A172 (cell line): ENCODE measurements at places on chromosomes 4 and X.

DNA sequence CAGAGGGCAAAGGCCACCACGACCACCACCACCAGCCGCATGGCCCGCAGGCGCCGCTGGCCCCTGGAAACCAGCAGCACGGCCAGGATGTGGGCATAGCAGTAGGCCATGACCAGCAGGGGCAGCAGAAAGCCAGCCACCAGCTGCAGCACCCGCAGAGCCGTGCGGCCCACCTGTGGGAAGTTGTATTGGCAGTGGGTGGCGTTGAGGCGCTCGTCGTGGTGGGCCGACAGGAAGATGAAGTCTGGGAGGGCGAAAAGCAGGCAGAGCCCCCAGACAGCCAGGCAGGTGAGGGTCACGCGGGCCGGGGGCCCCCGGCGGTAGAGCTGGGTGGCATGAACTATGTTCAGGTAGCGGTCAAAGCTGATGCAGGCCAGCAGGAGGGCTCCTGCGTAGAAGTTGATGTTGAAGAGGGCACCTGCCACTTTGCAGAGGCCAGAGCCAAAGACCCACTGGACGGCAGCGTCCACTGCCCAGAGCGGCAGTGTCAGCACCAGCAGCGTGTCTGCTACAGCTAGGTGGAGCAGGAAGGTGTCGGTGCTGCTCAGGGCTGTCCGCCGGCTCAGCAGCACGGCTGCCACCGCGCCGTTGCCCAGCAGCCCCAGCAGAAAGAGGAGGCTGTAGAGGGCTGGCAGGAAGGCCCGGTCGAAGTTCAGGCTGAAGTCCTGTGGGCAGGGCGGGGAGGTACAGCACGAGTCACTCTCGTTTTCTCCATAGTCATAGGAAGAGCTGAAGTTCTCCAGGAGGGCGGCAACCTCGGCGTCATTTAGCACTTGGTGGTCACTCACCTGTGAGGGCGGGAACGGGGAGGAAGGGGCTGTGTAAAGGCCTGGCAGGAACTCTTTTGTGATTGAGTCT is 1.4 kb downstream of the CXCR3 start:
- no peak for DNase-seq

GRCh38 chr4:70980196-70980595 is 13.3 kb upstream of the DCK start:
- DNase-seq, result no peak

DNA sequence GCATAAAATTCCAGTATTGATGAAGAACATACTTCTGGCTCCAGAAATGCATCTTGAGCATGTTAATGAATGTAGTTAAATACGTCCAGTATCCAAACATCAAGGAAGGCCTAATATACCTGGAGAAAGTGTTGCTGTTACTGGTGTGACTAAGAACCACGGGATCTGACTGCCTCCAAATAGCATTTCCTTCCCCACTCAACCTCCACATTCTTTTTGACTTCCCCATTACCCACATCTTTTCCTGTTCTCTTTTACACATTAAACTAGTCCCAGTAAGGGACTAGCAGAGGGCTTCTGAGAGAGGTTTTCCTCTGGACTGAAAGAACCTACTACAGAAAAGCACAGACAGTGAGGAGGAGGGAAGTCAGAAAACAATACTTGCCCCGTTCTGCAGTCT is 482.8 kb upstream of the HTR2C start:
- DNase-seq, result no peak

DNA sequence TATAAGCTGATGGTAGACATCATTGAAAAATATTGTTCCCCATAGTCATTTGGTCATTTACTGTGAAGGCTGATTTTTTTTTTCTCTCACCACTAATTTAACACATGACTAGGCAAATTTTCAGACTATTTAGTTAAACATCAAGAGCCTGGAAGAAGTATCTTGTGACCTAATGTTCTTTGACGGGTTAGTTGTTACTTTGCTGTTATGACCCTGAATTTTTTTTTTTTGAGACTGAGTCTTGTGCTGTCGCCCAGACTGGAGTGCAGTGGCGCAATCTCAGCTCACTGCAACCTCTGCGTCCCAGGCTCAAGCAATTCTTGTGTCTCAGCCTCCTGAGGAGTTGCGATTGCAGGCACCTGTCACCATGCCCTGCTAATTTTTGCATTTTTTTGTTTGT is 67.0 kb downstream of the HPF1 start:
- no peak for DNase-seq

GRCh38 chr4:105283501-105283900 is 136.8 kb downstream of the TET2 start:
- DNase-seq, result no peak

- no peak for DNase-seq
These were observed 314.5 kb downstream of the CAMK2D start for GRCh38 chr4:113447061-113447460.
